ENCODE measurements at places on chromosomes 4 and X.

DNA sequence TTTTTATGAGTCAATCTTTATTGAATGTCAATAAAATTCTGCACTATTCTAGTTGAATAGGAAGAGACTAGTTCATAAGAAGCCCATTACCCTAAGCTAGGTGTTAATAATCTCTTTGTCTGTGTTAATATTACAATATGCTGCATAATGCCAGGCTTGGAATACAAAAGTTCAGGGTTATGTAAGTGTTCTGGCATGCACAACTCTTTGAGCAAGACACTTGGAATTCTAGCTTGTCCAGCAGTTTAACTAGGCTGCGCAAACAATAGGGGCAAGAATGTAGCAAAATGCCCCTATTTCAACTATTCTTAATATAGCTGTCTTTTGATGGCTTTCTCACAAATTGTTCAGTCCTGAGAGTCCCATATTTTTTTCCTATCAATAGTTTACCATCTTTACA lies 31.3 kb upstream of the ETNPPL start:
- DNase-seq, result no peak

DNA sequence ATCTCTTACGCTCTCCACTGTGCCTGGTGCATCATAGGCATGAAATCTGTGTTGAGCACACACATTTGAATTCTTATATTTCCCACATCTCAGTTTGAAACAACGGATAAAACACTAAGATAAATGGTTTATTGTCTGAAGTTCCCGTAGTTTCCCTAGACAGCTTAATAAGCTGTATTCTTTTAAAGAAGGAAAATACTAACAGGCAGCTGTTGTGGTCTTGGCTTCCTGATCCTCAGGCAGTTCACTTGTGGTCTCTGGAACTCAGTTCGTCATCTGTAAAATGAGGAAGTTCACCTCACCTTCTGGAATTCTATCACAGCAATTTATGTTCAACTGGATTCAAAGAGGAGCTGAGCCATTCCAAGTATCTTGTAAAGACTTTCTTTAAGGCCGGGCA lies 1805.6 kb upstream of the TENM3 start:
- DNase-seq, result no peak

DNA sequence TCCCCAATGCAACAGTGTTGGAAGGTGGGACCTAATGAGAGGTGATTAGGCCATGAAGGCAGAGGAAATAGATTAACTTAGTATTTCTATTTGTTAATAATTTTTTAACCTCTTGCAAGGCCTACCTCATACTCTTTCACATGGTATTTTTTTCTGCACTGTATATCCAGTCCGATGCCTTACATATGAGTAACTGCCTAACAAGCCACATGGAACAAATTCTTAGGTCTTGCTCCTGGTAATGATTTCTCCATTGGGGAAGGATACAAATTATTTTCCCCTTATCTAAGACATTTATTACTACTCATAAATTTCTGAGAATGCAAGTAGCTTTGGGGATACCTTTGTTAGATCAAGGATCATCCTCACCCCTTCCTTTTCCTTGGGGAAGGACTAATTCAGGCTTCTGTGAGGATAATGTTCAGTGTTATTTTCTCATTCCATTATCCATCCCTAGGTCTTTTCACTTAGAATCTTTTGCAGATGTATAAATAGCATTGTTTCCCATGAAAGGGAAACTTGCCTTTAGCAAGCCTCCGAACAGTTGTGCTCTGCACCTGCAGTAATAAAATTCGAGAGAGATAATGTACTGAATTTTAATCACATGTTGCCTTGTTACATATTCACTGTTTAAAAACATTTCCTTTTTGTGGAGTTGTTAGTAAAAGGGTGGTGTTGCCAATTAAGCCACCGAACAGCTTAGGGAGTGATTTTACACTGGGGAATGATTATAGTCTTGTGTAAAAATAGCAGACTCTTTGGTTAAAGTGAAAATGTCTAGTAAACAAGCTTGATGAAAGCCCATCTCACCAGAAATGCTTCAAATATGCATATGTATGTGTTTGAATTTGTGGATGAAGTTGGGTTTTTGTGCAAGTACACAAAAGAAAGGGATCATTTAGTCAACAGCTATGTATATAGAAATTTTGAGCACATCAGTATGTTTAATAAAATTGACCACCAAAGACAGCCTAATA lies 89.9 kb downstream of the CFAP299 start:
- no peak for DNase-seq

GRCh38 chr4:57943682-57944081 lies 833.5 kb upstream of the IGFBP7 start:
- no peak for DNase-seq

- DNase-seq, result no peak
These were observed 39.7 kb downstream of the TRIM61 start for GRCh38 chr4:164937576-164938270.

GRCh38 chr4:94668724-94669123 lies 89.0 kb upstream of the BMPR1B start:
- no peak for DNase-seq

DNA sequence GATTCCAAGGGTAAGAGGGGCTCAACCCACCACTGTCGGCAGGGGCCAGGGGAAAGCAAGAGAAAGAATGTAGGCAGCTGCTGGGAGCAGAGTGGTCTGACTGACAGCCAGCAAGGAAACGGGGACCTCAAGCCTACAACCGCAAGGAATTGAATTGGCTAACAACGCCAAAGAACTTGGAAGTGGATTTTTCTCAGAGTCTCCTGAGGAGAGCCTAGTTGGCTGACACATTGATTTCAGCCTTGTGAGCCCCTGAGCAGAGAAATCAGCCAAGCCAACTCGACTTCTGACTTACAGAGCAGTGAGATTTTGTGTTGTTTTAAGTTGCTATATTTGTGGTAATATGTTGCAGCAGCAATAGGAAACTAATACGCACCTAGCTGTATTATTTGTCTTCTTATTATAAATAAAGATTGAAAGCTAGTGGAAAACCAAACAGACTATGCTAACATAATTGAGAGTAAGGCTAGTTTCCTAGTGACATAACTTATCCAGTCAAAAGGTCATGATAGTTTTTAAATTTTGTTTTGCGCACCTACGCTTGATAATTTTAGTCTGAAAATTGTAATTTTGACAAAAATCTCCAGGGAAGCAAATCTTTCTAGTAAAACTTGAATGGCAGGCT lies 145.8 kb upstream of the HCCS start:
- DNase-seq, result no peak

DNA sequence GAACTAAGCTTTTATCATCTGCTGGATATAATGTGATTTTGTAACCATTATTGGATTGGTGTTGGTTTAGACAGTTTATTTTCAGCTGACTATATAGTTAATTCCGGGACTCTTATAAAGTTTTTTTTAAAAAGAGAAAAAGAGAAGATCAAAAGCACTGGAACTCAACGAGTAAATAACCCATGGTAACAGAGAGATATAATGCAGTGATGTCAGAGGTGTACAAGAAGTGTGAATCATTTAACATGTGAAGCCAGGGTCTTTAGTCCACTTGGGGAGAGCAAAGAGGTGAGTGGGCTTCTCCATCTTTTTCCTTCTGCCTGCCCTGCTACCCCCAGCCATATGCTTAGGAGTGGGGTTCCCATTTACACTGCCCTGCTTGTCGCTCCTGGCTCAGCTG lies 3.2 kb downstream of the TMEM165 start:
- no peak for DNase-seq

DNA sequence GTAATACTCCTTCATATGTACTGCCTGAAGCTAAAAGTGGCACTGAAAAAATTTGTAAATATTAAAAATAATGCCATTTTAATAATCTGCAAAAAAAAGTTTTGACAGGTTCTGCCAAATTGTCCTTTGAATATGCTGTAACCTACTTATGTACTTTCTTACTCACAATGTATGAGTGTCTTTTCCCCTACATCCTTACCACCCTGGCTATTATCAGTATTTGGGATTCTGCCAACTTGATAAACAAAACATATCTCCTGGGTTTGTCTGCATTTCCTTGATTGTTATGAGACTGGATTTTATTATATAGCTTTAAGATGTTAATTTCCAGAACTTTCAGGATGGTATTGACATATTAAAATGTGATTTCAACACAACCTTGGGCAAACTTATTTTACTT lies 187.9 kb downstream of the CHM start:
- no peak for DNase-seq

GRCh38 chrX:19824603-19825002 lies 62.8 kb downstream of the SH3KBP1 start:
- no peak for DNase-seq

DNA sequence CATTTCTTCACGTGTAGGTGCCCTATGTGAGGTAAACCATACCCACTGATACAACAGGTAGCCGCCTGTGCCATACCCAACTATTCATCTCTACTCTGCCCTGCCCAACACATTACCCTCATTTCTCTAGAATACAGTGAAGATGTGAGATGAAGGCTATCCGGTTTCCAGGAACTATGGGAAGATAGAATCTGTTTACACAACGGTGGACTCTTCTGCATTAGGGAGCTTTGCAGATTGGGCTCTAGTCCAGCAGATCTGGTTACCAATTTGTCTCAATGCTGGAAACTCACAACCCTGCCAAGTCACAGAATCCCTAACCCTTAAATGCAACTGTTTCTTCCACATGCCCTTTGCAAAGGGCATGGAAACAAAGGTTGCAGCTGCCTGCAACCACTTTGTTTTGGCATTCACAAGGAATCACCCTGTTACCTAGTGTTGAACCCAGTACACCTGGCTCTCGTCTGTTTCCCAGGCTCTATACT lies 6.4 kb upstream of the SLAIN2 start:
- no peak for DNase-seq

DNA sequence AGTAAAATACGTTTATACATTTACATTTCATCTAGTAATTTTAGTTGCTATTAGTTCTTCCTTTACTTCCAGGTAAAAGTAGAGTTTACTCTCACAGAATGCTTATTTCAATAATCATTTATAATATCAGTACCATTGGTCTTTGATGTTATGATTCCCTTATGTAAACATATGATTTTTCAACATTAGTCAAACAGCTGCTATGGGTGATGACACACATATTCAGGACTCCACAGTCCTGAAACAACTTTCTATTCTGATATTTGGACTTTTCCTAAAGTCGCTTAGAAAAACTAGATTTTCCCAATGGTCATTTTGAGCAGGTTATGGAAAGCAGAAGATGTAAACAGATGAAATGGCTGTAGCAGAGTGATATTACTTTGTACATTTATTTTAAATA lies 369.8 kb downstream of the UNC5C start:
- DNase-seq, result no peak

Measured in AG08396 (cell line).